ENCODE measurements at places on chromosomes 1 and 21. TPM values are rescaled to one million over a fixed set of nuclear protein-coding genes. Genes with fewer than 3 reads are reported as not detected.

OR2L5 gene
- total RNA-seq = not detected

SPRR5 gene
- not detected for total RNA-seq

FCGR2B gene
- total RNA-seq = 50.3 TPM

DNA sequence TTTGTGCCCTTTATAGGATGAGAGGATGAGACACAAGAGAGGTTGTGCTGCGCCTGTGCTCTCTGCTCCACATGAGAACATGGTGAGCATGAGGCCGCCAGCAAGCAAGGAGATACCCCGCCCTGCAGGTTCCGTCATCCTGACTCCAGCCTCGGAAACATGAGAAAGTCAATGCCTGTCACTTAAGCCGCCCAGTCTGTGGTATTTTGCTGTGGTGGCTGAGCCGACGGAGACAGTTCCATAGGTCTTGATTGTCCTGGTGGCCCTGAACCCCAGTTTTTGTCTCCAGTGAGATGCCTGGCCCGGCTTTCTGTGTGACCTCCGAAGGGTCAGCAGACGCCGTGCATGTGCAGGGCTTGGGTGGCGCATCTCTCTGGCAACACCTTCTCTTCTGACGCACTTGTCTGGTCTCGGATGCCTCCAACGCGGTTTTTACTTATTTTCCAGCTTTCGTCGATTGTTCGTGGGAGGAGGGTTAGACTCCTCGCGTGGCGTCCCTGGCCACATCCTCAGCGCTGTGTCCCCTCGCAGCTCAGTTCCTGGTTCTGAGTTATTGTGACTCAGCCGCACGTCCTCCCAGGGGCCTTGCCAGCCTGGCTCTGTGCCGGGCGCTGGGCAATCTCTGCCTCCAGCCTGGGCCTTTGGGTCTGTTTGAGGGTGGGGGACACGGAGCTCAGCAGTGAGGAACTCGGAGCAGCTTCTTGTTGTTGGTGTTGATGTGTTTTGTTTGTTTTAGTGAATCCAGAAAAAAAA is 70.0 kb downstream of the FAAP20 start:
- no peak for DNase-seq

DNA sequence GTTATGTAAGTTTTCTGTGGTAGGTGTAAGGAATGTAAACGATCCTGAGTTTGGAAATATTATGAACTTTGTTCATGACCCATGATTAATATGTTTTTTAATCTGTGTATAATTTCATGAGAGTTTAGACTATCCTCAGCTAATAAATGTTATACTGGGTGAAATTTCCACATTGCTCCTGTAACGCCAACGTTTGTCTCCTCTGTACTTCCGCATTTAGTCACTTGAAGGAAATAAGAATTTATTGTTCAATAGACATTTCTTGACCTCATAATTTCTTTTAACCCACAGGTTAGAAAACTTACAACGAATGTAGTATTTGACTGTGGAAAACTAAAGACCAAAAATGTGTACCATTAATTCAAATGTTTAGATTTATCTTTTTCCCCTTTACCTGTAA is 876 bp downstream of the KCNJ15 start:
- DNase-seq = no peak

Measured in Peyer's patch (tissue), 4 donors.